ENCODE measurements at places on chromosomes 5 and 9.
A peak's percentile ranks its signal among the peaks of the same experiment; 100 is the strongest.

DNA sequence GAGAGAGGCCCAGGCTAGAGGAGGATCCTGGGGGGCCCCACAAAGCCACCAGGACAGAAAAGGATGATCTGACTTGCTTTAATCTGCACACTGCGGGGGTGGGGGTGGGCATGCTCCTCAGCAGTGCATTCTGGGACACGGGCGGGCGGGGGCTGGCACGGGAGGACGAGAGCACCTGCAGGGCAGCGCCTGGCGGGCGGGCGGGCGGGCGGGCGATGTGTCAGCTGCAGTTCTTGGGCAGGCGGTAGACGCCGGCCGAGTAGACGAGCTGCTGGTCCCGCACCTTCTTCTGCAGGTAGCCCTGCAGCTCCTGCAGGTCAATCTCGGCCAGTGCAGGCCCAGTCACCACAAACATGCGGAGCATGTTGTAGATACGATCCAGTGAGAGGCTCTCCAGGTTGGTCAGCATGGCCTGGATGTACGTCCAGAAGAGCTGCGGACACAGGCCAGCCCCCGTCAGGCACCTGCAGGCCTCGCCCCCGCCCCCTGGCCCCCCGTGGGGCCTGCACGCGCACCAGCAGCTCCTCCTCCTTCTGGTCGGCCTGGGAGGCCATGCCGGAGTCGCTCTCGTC is 3.0 kb upstream of the TMEM210 start:
- no peak for DNase-seq

DNA sequence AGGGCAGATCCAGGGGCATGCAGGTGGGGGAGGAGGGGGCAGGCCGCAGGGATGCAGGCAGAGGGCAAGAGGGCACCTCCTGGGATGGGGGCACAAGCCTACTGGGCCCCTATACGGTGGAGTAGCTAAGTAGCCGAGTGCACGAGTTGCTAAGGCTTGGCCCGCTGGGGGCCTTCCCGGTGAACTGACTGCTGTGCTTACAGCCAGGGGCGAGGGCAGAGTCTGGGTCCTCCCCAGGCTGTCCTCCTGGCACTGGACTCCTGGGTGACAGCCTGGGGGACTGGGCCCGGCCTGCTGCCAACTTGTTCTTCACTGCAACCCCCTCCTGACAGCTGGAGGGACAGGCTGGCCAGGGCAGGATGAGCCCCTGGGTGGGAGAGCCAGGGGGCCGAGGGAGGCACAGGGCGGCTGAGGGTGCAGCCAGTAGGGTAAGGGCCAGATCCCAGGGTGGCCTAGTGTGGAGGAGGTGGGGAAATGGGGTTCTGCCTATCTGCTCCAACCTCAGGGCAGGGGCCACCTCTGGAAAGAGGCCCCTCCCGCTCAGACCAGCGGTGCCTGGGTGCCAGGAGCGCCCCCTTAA is 1.7 kb upstream of the EGFL7 start:
- no peak for DNase-seq

DNA sequence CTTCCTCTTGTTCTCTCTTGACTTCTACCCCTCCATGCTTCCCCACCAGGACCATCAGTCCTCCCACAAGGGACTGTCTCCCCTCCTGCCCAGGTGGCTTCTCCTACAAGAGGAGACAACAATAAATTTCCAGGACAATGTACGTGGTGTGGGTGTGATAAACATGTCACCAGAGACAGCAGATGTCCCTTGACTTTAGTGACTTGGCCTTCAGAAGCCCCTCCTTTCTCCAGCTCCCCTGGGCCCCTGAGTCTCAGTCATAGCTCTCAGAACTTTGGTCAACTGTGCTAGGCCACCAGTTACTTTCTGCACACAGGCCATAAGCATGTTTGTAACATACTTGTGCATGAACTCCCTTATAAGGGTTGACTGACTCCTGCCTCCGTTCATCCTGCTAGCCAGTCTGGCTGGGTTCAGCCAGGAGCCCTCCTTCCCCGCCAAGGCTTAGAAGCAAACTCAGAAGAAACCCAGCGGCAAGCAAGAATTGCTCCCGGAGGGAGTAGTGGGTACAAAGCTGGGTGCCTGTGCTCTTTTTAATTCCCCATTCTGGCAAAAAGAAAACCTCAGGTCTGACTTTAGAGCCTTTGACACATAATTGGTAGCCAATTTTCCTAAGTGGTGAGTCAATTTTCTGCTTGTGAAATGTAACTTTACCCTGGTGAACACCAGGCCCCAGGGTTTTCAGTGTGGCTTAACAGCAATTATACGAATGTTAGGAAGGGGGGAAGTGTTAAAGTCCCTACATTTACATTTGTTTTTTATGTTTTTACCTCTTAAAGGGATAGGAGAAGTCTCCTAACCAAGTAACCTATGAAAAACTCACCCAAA is 49.2 kb downstream of the EBF1 start:
- DNase-seq: no peak

DNA sequence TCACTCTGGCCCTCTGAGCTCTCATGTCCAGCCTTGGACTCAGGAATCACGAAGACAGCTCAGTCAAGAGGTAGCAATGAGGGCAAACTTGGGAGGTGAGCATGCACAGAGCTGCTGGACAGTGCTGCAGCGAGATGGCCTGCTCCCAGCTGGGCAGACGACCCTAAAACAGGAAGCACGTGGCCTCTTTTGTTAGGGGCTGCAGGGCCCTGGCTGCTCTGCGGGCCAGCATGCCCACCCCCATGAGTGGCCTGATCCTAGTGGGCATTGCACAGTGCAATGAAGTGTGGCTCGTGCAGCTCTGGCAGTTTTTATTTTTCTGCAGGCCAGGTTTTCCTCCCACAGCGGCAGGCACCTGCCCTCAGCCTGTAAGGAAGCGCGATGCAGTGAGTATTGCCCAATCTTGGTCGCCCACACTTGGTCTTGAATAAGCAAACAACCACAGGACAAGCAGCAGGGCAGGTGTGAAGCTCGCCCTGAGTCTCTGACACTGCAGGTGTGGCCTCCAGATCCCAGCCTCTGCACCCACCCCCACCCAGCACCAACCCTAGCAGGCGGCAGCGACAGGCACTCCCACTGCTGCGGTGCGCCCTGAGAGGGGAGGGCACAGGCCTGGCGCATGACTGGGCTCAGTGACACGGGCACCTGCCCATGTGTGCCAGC is 60.8 kb downstream of the SEMA4D start:
- peak; percentile 61 for DNase-seq

GRCh38 chr5:168985454-168985853 is 315.5 kb downstream of the SLIT3 start:
- DNase-seq: no peak

GRCh38 chr5:128674837-128675446 is 136.9 kb upstream of the FBN2 start:
- no peak for DNase-seq

GRCh38 chr9:116984111-116984510 is 297.0 kb downstream of the TRIM32 start:
- no peak for DNase-seq

DNA sequence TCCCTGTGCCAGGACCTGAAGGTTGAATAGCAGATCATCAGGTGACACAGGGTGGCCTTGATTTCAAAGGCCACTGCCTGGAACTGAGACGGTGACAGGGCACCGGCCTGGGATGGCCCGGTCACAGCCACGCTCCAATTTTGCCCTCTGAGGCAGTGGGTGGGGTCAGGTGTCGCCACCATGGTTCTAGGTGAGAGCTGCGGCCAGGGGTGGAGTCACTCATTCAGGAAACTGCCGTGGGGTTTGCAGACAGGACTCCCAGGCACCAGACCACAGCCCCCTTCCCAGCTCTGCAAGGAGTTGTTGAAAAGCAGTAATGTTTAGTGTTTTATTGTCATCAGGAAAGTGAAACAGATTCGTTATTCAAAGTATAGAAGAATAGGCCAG is 17.3 kb upstream of the RNU6ATAC start:
- DNase-seq: no peak

DNA sequence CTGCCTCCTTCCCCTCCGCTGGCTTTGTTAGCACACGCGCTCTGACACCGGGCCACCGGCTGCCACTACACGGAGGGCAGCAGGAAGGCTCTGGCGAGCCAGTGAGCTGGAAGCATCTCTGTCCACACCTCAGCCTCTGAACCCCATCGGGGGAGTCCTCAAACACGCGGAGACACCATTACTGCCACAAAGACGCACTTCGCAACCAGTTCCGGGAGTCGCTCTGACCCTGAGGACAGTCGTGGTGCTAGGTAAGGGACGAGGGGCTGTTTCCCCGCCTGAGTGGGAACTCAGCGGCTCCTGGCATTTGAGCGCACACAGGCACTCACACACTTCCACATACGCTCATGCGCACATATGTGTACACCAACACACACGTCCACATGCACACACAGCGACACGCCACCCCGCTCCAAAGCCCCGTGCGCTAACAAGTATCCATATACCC is 160.0 kb downstream of the C9orf152 start:
- no peak for DNase-seq

GRCh38 chr5:72501488-72501887 is 5.7 kb downstream of the ZNF366 start:
- no peak for DNase-seq

- DNase-seq: no peak
Observed at GRCh38 chr5:112708103-112708622, 29.5 kb upstream of the APC start.

GRCh38 chr5:34684281-34684979 is 28.3 kb downstream of the RAI14 start:
- no peak for DNase-seq

DNA sequence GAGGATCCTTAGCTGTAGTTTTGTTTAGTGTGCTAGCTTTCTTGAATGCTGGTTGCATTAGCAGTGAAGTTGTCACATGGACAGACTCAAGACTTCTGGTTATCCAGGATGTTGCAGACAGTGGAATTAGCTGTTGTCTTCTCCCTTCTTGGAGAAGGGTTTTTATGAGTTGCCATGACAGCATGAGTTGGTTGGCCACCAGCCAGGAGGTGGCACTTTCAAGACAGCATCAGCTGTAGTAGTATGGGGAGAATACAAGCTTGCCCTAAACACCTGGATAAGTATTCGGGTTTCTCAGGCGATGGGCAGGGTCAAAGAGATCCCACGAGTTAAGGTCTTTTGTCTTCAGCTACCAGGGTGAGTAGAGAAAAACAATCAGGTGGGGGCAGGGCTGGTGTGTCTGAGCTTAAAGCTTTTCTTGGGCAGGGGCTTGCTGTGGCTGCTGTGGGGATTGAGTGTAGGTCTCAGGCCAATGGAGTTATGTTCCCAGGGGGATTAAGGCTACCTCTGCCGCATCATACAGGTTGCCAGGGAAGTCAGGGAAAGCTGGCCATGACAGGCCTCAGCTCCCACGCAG is 7.7 kb upstream of the C5orf47 start:
- DNase-seq: no peak

DNA sequence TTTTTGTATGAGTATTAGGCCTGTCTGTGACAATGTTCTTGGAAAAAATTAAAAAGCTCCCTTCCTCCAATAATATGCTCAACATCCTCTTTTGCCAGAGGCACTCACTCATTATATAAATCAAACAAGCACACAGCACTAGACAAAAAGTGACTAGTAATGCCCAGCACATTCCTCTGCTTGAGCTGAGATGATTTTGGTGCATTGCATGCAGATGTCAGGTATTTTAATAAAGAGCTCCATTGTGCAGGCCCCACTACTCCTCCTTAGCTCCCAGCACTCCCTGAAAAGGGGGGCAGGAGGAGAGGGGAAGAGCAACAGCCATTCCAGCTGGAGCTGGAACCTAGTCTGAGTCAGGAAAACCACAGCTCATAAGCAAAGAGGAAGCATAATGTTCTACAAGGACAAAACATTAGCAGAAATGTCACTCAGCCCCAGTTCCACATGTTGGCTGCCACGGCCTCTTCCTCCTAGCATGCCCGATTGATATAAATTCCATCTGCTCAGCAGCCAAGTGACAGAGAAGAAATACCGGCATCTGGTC is 348.5 kb downstream of the BNC2 start:
- no peak for DNase-seq

DNA sequence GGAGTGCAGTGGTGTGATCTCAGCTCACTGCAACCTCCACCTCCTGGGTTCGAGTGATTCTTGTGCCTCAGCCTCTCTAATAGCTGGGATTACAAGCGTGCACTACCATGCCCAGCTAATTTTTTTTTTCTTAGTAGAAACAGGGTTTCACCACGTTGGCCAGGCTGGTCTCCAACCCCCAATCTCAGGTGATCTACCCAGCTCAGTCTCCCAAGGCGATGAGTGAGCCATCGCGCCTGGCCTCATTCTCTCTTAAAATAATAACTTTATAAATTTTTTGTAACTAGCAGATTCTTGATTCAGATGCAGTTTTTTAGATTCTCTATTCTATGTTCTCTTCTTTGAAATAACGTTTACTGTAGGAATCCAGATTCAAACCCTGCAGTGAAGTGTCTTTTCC is 127.1 kb downstream of the GDNF start:
- DNase-seq: no peak

GRCh38 chr5:134142052-134142451 is 27.6 kb downstream of the TCF7 start:
- no peak for DNase-seq

GRCh38 chr9:94802793-94803192 is 76.3 kb downstream of the AOPEP start:
- DNase-seq: no peak

GRCh38 chr9:21395778-21396717 is 10.8 kb upstream of the IFNA2 start:
- DNase-seq: peak; percentile 35

GRCh38 chr5:150801117-150801927 is 22.8 kb downstream of the SMIM3 start:
- no peak for DNase-seq

DNA sequence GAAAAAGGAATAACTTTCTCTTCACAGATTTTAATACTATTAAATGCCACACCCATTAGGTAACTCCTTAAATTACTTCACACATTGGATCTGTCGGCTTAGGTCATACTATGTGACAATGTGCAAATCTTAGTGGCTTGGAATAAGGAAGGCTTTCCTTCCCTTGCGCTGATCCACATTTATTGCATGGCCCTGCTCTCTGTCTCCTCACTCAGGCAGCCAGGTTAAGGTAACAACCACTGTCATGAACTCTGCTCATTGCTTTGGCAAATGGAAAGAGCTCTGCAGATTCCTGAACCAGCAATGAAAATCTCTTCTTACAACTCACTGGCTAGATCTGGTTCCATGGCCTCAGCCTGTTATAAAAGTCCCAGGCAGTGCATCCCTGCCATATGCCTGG is 121.9 kb upstream of the NFIB start:
- no peak for DNase-seq

DNA sequence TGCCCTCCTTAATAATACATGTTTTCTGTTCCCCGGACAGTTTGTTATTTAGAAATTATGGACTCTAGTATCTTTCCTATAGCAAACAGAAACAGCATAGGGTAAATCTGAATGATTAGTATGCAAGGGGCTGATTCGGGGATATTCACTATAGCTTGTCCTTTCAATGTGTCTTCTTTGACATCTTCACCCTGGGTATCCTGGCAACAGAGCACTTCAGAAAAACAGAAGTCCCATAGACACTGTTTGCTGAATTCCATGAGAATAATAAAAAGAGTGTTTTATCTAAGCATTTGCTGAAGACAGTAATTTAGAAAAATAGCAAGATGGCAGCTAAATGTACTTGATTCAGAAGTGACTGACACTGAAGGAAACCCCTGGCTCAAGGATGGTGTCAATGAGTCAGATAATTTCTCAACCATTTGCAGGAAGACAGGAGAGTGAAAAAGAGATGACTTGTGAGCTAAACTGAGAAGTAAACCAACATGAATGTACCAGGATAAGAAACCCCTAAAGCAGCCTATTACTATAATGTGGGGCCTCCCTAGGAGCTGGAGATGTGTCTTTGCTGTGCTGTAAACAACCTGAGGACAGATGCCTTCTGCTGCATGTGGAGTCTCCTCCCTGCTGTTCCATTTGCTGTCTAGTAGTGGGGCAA is 246.2 kb downstream of the MAN2A1 start:
- DNase-seq: no peak
